ENCODE measurements at places on chromosomes 2 and 18. TPM values are rescaled to one million over a fixed set of nuclear protein-coding genes. Genes with fewer than 3 reads are reported as not detected.

DNA sequence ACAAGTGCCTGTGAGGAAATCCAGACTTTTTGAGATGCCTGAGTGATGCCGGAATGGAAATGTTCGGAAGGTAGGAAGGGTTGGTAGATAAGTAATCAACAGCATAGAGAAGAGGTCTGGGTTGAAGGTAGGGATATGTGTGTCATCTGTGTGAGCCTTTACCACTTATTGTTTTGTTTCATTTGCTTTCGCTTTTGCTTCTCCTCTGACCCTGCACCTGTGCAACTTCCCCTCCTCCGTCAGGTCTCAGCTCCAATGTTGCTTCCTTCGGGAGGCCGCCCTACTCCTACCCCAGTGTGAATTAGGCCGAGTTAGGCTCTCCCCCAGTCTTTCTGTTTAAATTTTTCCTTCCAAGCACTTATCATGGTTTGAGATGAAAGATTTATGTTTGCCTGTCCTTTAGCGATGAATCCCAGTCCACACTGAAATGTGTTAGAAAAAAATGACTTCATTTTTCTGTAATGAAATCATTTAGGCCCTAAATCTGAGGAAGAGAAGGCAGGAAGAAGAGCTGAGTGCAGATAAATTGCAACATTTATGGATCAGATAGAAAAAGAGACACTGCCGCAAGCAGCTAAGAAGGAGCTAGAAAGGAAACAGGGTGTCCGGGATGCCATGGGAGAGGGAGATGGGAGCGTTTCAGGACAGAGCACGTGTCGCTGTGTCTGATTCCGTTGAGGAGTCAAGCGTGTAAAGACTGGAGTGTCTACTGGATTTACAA lies 139.6 kb upstream of the PELI1 start:
- DNase-seq = no peak

DNA sequence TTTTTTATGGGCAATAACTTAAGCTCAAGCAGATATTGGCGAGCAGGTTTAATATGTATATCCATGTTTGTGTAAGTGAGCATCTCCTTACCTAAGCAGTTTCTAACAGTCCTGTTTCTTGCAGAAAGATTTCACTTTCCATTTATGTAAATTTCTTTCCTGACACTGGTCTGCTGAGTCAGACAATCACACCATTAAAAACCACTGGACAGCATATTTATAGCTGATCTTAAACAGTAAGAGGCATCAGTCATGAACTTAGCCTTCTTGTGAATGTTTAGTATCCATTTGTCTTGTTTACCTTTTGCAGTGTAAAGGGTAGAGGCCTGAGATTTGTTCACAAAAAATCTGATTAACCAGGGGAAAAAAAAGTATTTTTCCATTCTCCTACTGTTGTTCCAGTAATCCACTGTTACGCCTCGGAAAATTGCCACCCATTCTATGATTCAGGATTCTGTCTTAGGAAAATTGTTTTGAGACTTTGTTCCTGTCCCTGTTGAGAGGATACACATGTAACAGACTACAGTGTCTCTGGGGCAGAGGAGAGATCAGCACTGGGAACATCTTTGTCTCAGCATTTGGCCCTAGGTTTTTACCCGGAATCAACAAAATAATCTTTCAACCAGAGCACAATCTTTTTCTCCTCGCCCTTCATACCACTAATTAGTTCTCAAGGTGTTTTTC lies 521.0 kb upstream of the NRP2 start:
- DNase-seq = no peak

GRCh38 chr2:235958221-235958930 lies 209.8 kb downstream of the GBX2 start:
- DNase-seq = no peak

The COL3A1 gene
- polyA plus RNA-seq = 1,570 TPM

DNA sequence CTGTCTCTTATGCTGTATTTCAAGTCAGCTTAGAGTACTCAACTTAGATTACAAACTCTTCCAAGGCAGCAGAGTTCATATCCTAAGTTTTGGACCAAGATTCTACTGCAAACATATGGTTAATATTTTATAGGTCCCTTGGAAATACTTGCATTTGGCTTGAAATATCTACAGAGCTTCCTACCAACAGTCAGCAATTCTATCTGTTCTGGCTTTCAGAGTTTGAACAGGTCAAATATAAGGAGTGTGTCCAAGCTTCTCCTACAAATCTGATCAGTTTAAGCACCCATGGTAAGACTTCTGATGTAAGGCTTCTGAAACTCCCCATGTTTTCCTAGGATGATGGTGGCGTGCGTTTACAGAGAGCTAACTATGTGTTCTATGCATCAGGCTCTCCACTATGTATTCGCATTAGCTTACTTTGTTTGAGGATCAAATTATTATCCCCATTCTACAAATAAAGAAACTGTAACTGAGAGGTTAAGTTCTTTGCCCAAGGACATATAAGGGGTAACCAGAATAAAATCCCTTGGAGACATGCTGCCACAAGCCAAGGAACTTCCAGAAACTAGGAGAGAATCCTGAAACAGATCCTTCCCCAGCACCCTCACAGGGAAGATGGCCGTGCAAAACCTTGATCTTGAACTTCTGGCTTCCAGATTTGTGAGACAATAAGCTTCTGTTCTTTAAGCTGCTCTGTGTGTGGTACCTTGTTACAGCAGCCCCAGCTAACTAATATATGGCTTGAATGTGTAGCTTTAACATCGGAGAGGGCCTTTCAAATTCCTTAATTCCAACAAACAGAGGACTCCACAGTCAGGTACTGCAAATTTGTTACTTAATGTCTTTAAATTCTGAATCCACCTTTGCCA lies 55.1 kb downstream of the ATP8B1 start:
- DNase-seq = no peak

- DNase-seq = no peak
Observed at GRCh38 chr2:216653093-216653799, 20.0 kb downstream of the IGFBP2 start.

- DNase-seq = no peak
Observed at GRCh38 chr2:144274131-144274530, 245.8 kb downstream of the ZEB2 start.

DNA sequence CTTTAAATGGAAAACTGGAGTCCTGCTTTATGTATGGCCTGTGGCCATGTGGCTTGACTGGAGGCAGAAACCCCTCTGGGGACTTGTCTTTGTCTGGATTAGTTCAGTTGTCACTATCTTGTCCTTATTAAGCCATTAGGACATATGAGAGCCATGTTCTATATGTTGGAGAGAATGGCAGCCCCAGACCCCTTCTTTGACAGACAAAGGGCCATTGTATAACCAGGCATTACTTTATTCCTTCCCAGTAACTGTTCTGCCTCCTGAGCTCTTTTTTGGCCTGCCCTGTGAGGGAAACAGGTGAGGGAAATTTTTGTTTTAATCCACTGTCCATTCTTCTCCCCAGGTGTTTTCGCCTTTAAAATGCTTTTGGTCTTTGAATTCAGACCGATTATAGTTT lies 43.3 kb downstream of the FSHR start:
- no peak for DNase-seq

The C1QL2 gene
- not detected for polyA plus RNA-seq

The HAAO gene
- 29.6 TPM for polyA plus RNA-seq

The ALPI gene
- not detected for polyA plus RNA-seq

The CAVIN2 gene
- polyA plus RNA-seq = 43.7 TPM

- no peak for DNase-seq
Observed at GRCh38 chr18:23593720-23594119, 7.4 kb upstream of the NPC1 start.

DNA sequence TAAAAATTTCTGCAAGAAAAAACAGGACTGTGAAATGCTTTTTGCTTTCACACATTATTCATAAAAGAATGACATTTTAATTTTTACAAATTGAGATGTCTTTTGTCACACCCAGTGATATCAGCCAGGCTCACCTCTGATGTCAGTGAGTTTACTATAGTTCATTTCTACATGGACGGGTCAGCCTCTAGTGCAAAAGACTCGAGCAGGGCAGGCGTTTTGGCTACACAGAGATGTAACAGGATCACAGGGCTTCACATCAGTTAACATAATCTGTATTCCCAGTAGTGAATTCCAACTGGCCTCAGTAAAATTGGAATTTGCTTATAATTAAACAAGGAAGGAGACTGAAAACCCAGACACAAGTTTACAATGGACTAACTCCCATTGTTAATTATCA lies 275.6 kb upstream of the ZSWIM2 start:
- no peak for DNase-seq

- no peak for DNase-seq
Observed at GRCh38 chr2:94986392-94986963, 39.0 kb upstream of the MAL start.

The NRP2 gene
- polyA plus RNA-seq = 70.1 TPM

- no peak for DNase-seq
Observed at GRCh38 chr2:112136096-112136495, 2.1 kb upstream of the FBLN7 start.

- no peak for DNase-seq
Observed at GRCh38 chr2:134407154-134407890, 153.4 kb downstream of the MGAT5 start.

- no peak for DNase-seq
Observed at GRCh38 chr18:25737710-25738311, 352.6 kb downstream of the SS18 start.

DNA sequence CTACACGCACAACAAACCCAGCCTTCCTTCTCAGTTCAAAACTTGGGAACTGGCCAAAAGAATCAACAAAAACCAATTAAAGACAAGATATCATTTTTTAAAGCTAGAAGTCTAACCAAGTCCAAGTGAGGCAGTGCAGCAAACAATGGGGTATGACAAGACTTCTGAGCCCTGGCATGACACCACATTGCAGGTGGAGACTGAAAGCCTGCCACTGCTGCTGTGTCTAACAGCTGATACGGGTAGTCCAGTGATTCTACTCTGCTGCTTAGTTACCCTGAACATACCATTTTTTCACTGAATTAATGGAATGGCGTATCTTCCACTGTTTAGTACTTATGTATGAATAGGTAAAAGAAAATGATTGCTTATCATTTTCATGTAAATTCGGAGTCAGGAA lies 47.4 kb upstream of the KIDINS220 start:
- no peak for DNase-seq

DNA sequence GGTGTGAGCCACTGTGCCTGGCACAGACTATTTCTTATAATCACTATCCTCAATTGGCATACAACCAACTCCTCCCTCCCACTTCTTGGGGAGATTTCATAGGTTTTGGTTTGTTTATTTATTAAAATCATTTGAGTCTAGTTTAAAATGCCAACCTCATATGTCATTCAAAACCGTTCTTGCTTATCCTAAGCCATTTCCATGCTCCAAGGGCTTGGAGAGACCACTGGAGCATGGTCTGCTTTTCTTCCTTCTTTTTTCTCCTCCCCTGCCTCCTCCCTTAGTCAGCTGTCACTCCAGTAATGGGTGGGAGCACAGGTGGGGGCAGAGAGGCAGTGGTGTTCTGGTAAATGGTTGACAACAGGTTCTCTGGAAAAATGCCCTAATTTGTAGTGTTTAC lies 20.4 kb upstream of the KCNS3 start:
- no peak for DNase-seq
